Transverse colon (tissue), 4 donors: ENCODE measurements at places on chromosomes 2 and 18.

DNA sequence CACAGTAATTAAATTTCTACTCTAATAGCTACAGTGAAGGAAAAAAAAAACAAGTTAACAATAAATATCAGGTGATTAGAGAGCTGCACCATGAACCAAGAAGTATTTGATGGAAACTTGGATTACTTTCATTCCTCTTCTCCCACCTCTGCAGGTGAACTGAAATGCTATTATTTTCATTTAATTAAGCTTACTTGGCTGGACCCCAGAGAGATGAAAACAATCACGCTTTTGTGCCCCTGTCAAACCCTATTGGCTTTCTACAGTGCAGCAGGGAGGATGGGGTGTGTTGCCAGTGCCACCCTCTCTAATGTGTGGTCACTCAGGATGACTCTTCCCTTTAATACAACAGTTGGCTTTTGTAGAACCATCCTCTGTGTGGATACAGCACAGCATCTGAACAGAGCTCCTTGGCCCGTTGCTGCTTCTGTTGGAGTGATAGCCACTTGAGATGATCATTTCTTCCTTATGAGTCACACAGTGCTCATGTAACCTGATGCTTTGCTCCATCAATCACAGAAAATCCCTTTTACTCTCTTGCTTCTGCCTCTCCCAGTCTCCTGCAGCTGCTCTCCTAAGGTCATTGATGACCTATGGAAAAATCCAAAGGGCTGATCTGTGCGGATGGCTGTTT lies 5.5 kb upstream of the ARL4C start:
- DNase-seq = no peak

GRCh38 chr2:17104454-17104853 lies 413.8 kb downstream of the RAD51AP2 start:
- DNase-seq = no peak

DNA sequence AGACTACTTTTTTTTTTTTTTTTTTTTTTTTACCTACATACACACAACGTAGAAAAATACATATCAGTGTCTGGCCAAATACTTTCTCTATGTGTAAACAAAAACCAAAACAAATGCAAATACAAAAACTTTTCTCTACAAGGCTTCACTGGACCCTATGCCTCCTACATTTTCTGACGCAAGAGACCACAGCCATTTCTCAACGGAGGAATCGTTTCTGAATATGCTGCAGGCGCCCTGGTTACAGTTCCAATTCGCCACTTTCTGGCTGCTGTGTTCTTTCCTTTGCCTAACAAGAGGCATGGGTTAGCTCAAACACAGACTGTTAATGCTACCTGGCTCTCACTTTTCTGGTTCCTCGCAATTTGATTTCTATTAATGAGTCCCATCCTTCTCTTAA lies 96.4 kb downstream of the EPB41L3 start:
- no peak for DNase-seq

DNA sequence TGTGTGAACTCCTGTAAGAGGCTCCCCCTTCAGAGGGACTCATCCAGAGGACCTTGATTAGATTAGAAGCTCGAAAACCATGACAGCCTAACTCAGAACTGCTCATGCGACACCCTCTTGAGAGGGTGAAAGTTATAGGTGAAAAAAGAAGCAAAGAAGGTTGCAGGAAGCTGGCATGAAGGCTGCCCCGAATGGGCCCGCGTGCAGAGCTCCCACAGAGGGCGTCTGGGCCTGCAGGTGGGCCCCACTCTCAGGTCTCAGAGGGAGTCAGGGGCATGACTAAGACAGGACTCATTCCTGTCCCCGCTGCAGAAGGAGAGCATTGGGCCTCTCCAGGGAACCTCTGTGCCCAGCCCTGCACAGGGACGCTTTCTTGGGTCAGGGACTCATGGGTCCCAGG lies 235.4 kb downstream of the EIPR1 start:
- no peak for DNase-seq

DNA sequence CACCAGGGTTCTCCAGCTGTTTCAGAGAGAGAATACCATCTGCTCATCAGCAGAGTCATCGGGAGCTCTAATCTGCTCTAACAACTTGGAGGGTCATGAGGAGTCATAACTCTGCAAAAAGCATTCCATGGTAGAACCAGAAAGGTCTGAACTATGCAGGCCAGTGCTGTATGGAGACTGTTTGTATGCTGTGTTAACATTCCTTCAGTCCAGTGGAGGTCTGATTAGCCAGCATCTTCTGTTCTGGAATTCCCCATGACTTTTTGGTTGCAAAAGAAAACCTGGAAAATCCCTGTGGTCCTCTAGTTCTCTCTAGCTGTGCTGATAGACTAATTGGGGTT lies 9.4 kb upstream of the ITGB6 start:
- DNase-seq = no peak

DNA sequence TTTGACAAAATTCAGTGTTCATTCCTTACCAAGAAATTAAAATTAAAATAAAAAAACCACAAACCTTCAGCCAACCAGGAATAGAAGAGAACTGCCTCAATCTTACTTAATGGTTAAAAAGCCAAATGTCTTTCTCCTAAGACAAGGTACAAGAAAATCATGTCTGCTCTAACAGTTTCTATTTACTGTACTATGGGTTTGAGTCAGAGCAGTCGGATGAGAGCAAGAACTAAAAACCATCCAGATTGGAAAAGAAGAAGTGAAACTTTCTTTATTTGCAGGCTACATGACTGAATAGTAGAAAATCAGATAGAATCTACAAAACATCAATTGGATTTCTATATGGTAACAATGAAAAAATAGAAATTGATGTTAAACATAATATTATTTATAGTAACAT lies 555.5 kb upstream of the TNP1 start:
- no peak for DNase-seq

DNA sequence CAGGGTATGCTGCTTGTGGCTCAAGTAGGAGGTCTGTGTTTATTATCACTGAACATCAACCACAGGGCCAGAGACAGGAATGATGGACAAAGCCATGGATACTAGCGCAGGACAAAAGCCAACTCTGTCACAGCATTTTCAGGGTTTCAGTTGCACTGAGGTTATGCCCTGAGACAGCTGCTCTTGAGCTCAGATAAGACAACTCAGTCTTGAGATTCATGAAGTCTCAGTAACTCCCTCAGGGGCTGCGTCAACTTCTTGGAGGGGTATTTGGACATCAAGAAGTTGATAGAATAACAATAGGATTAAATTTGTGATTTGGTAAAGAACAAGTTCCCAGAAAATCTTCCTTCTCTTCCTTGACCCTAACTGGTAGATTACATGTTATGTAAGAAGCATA lies 287.0 kb upstream of the SLC14A2 start:
- DNase-seq = no peak

- no peak for DNase-seq
These were observed 77.3 kb upstream of the FZD7 start for GRCh38 chr2:201956361-201956760.

DNA sequence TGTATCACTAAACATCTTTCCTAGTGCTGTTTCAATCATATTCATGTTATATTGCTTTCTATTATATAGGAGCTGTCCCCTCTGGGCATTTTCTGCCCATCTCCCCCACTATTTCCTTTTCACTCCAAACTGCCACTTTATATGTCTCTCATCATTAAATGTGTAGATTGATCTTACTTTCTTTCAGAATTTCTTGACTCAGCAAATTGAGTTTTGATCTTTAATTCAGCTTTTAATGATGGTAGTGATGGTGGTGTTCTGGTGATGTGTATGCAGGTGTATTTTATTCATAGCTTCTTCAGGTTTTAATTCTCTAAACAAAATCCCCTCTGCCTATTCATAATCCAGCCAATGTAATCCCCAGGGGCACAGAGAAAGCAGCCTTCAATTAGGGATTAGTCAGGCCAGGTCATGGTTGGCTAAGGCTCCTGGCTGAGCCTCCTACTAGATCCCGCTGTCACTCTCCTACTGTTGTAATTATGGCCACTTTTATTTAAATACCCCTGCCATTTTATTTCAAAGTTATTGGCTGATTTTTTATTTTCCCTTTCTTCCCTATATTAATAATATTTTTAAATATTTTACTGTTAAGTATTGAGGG lies 325.4 kb downstream of the SPAG16 start:
- DNase-seq = no peak

DNA sequence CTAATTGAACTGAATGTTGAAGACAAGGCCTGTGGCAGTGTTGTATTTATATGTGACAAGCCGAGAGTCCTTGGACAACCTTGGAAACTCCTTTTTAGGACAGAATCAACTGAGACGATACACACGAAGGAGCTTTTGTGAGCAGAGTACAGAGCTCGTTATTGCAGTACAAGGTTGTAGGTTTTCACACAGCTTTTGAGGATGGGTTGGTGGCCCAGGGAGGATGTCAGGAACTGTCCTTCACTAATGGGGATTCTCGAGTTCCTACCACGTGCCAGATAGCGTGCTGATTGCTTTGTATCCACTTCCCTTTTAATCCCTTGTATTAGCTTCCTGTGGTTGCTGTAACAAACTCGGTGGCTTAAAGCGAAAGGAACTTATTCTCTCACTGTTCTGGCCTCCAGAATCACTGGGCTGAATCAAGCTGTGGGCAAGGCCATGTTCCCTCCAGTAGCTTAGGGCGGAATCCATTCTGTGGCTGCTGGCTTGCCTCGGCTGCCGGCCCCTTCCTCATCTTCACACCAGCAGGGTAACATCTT lies 20.2 kb downstream of the INPP4A start:
- peak; percentile 52 for DNase-seq

GRCh38 chr18:79926306-79926705 lies 25.1 kb downstream of the SLC66A2 start:
- no peak for DNase-seq

GRCh38 chr2:111707700-111708099 lies 176.3 kb downstream of the ANAPC1 start:
- no peak for DNase-seq

DNA sequence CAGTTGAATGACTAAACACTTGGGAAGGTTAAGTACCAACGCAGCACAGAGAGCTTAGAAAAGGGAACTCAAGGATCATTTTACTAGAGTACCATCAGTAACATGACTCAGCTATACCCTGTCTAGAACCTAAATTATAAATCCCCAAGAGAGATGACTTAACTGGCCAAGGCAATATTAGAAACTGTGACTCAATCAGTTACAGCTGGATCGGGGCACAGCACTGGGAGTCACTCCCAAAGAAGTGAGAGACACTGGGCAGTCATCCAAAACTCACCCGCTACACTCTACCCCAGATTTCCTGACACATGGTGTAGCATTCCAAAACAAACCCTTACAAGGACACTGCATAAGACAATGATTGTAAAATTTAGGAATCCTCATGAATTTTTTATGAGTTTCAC lies 17.7 kb downstream of the IWS1 start:
- DNase-seq = peak; percentile 62

GRCh38 chr2:170467568-170468422 lies 247.3 kb upstream of the SP5 start:
- DNase-seq = no peak
